T-helper 17 cell (primary cell): ENCODE measurements at places on chromosomes 4 and X.

- no peak for DNase-seq
These were observed 72.3 kb downstream of the SOX3 start for GRCh38 chrX:140432346-140433175.

GRCh38 chr4:57023104-57023503 lies 44.4 kb downstream of the POLR2B start:
- DNase-seq: no peak

- DNase-seq: no peak
These were observed 23.3 kb downstream of the COQ2 start for GRCh38 chr4:83261307-83261706.

DNA sequence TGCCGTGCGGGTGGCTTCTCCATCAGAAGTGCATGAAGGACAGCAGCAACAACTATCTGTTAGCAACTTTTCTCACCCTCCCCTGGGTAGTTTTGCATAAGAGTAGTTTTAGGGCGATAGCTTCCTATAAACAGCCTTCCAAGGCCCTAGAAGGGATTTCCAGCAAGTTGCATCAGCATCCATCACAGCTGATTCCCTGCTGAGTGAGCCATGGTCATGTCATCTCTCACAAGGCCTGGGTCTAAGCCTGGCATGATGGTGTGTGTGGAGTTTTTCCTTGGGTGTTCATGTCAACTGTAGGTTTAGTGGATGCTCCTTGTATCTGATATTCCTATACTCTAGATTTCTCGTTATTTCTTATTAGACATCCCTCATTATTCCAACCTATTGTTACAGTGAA lies 2324.7 kb upstream of the AGA start:
- no peak for DNase-seq

DNA sequence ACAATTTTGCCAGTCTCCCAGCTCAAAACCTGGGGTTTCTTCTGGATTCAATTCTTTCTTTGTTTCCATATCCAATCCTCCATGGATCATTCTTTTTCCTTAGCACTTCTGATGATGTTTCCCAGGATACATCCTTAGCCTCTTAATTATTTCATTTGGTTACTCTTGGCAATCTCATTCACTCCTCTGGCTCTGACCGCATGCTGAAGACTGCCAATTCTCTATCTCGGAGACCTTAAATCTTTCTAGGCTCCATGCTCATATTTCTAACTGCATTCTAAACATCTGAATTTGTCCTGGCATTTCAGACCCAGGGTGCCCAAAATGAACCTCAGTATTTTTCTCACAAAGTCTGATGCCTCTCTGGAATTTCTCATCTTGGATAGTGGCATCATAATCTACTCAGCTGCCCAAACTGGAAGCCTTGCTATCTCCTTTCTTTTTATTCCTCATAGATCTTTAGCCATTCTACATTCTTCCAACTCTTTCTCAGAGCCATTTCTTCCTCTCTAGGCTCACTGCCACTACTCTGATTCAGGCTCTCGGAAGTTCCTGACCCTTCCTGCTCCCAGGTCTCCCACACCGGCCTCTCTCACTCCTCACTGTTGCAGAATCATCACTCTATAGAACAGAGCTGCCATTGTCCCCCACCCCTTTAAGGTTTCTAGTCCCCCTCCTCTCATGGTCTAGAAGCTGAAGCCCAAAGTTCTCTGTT lies 290.2 kb downstream of the CAMK2D start:
- no peak for DNase-seq

- DNase-seq: no peak
These were observed 66.8 kb downstream of the AFF2 start for GRCh38 chrX:148567229-148567628.

- no peak for DNase-seq
These were observed 20.6 kb upstream of the TEC start for GRCh38 chr4:48290146-48290772.

GRCh38 chr4:139988863-139989765 lies 164.9 kb downstream of the MAML3 start:
- DNase-seq: no peak

DNA sequence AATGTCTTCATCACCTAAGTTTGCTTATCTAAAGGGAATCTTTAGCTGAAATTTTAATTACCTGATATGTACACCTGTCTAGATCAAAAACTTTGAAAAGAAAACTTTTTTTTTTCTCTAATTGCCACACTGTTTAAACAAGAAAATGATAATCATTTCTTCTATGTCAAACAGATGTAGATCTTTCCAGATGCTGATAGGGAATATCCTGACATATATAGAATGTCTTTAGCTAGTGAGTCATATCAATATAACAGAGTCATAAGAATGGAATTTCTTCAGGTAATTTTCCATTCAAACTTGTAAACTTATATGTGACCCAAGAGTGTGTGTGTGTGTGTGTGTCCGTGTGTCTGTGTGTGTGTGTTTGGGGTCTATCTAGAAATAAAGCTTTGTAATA lies 271.9 kb downstream of the GPM6A start:
- no peak for DNase-seq

GRCh38 chrX:143363419-143363818 lies 153.9 kb downstream of the SPANXN3 start:
- DNase-seq: no peak

- no peak for DNase-seq
These were observed 113.6 kb downstream of the MID1 start for GRCh38 chrX:10506781-10507180.

DNA sequence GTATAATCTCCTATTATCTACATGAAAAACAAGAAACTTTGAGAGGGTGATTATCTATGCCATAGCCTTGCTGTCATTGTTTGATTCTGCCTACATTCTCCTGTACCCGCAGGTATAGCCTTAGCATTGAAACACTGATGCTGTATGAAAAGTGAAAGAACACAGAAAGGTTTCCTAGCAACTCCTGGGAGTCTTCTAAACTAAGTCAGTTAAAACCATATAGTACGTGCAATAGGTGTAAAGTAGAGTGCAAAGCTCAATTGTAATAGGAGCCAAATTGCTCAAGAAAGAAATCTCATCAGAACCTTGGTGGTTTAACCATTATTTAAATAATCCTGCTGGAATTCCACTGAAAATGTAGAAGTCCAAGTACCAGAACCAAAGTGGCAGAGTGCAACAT lies 489.7 kb downstream of the PCDH10 start:
- no peak for DNase-seq

- DNase-seq: no peak
These were observed 34.4 kb downstream of the HPF1 start for GRCh38 chr4:169723207-169723965.

DNA sequence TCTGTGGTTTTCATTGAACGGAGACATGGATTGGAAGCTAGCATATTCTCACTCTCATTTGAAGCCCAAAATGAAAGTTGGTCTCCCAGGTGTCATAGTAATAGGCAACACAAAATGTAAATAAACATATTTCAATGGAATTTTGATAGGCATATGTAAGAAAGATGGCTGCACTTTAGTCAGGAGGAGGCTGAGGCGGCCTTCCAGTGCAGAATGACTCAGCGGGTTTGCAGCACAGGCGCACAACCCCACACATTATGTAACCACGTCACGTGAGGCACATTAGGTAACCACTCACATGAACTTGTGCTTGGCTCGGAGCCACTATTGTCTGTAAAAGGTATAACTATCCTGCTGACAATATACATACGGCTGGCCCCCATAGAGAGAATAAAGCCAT lies 381.7 kb downstream of the GPAT3 start:
- DNase-seq: no peak

- DNase-seq: no peak
These were observed 17.3 kb downstream of the COQ2 start for GRCh38 chr4:83267121-83267829.

DNA sequence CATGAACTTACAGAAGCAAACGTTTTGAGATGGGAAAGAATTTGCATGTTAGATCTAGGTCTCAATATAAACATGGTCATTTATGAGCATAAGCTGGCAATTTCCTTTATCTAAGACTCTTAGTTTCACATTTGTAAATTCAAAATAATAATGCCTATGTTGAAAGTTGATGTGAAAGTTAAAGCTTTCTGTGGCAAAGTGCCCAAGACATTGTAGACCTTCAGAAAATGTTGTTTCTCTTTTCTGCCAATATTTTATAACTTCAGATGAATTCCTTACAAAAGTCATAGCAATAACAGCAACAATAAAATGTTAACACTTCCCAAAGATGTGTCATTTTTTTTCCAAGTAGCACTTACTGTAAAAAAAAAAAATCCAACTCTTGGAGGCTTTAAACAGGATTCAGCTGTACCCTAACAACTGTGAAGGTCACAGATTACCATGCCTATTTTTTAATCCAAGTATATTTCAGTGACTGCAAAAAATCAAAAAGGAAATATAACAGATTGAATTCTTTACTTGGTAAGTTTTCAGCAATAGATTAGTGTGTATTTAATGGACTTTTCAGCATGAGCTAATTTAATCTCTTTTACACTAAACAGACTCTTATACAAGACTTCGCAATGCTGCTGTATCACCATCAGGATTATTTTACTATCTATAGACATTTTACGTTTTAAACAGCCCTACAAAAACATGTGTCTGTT lies 206.5 kb upstream of the PDE5A start:
- no peak for DNase-seq

DNA sequence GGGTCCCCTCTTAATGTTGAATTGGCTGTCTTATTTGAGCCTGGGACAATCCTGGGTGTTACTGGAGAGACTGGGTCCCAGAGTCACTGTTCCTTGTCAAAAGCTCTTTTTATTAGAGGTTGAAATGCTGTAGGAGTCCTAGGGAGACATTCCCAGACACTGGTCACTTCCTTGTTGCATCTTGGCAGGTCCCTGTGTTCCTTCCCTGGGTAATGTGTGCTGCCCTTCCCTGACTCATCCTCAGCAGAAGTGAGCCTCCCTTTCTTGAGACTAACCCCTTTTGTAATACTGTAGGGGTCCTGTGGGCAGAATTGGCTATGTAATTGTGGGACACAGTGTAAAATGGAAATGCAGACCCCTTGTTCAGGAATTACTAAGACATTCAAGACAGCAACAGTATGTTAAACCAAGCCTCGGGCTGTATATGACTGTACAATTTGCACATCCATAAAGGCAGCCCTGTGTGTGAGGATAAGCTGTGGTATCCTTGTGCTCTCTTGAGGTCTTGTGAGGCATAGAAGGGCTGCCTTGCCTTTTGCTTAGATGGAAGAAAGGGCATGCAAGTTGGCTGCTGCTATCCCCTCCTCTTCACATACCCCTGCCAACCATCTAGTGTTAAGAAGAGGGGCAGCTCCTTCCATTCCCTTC lies 53.5 kb downstream of the DCLK2 start:
- DNase-seq: no peak

DNA sequence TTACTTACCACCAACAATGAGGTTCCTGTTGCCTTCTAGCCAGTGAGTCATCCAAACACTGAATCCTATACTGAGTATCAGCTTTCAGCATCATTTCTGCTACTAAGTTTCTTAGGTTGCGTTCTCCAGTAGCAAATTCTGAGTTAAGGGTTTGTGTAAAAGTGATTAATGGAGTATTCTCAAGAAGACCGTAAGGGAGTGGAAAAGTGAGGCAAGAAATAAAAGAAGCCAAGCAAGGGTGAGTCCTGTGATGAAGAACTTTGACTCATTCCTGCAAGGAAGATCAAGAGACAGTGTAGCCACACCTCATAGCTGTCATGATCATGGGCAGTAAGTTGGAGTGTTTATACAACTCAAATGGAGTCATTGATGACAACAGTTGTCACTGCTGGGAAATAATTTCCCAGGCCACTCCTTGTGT lies 446.2 kb downstream of the RAPGEF2 start:
- no peak for DNase-seq

DNA sequence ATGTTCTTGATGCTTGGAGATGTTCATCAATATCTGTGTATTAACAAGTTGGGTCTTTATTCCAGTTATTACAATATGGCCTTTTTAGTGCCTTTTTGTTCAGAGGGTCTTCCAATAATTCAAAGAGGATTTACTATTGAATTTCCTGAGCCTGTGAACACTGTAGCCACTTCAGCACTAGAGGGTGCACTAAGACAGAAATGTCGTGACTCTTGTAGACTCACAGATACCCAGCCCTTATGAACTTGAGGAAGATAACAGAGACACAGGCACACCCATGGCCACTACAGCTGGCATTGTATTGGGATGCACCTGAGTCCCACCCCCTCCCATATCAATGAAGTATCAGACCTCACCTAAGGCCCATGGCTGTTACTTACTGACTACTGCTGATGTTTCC lies 54.4 kb upstream of the ACTRT1 start:
- no peak for DNase-seq

DNA sequence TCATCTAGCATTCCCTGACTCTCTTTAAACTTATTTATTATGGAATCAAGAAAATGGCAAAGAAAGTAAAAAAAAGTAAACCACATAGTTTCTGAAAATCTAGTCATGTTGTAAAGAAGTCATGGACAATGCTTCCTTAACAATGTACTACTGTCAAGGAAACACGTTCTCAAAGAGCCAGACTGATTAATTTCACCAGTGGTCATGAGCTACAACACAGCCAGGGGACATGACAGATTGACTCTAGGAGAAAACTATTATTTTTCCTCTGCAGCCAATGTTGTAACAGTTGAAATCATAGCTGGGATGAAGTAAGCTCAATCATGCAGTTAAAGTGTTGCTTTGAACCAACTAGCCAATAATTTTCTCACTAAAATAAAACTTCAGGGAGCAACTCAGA lies 109.2 kb downstream of the MAPK10 start:
- DNase-seq: no peak

- no peak for DNase-seq
These were observed 79.7 kb upstream of the LSM6 start for GRCh38 chr4:146095860-146096259.

- no peak for DNase-seq
These were observed 10.8 kb downstream of the NR3C2 start for GRCh38 chr4:148431401-148431800.

- DNase-seq: no peak
These were observed 271.2 kb downstream of the FBXO8 start for GRCh38 chr4:174012135-174012885.

DNA sequence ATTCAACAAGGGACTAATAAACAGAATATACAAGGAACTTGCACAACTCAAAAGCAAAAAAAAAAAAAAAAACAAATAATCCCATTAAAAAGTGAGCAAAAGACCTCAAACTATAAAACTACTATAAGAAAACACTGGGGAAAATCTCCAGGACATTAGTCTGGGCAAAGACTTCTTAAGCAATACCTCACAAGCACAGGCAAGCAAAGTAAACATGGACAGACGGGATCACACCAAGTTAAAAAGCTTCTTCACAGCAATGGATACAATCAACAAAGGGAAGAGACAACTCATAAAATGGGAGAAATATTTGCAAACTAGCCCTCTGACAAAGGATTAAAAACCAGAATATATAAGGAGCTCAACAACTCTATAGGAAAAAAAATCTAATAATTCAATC lies 17.1 kb upstream of the BMP15 start:
- no peak for DNase-seq

DNA sequence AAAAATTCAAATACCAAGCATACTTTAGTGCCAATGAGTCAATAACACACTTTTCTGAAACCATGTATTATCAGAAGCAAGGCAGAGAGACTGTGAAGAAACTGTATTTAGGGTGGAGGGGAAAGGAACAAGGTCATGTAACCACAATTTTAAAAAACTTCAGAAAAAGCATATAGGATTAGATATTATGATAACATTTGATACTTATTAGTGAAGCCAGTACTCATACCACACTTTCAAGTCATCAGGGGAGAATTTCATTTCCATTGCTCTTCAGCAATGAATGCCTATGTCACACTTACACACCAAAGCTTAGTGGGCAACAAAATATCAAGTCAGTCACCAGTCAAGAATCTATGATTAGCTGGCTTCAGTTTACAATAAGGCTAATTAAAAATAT lies 602.2 kb downstream of the IL15 start:
- DNase-seq: no peak
